ENCODE measurements at places on chromosomes 7 and 10.

GRCh38 chr7:5557920-5558401 is 134.3 kb upstream of the TNRC18 start:
- H3K27ac ChIP-seq, result peak overlapping the region; percentile 87
- no peaks in the 10 kb centered on the region for H3K27me3 ChIP-seq
- H3K4me3 ChIP-seq, result peak overlapping the region; percentile 63
- DNase-seq, result no peak

GRCh38 chr7:646487-646886 is 80.0 kb upstream of the DNAAF5 start:
- peaks cover 4% of the 10 kb centered on the region for H3K36me3 ChIP-seq
- no peak overlapping the region for H3K27ac ChIP-seq
- H3K4me3 ChIP-seq, result no peak overlapping the region
- no peak for DNase-seq

DNA sequence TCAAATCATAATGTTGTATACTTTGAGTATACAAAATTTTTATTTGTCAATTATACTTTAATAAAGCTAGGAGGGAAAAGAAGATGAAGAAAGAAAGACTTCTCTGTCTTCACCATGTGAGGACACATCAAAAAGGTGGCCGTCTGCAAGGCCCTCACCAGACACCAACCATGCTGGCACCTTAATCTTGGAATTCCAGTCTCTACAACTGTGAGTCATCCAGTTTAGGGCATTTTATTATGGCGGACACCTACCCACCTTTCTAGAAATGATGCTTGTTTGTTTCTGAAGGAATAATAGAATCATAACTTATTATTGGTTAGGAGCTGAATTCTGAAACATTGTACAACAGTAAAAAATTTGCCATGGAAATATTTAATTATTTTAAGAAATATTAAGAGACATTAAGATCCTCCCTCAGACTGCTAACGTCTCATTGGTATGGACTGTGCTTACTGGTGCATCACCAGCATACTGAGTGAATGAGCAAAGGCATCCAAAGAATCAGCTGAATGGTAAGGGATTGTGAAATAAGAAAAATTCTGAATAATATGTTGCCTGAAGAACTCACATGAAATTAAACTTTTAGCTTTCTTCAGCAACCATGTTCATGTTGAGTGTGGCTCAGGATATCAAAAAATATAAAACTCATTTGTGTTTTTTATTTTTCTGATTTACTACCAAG is 536.6 kb downstream of the HTR7 start:
- DNase-seq, result no peak
- H3K27ac ChIP-seq, result no peak overlapping the region
- H3K4me1 ChIP-seq, result peaks cover 39% of the 10 kb centered on the region
- H3K4me3 ChIP-seq, result no peak overlapping the region

- peaks cover 6% of the 10 kb centered on the region for H3K4me1 ChIP-seq
- no peak overlapping the region for H3K4me3 ChIP-seq
- H3K27ac ChIP-seq, result no peak overlapping the region
- no peak for DNase-seq
Observed at GRCh38 chr7:71377469-71377868, 245.5 kb downstream of the GALNT17 start.

- H3K4me1 ChIP-seq, result peaks cover 69% of the 10 kb centered on the region
- H3K36me3 ChIP-seq, result peaks cover 60% of the 10 kb centered on the region
- DNase-seq, result no peak
- H3K27ac ChIP-seq, result peak overlapping the region; percentile 47
Observed at GRCh38 chr10:123156078-123156477, 1.9 kb downstream of the BUB3 start.

DNA sequence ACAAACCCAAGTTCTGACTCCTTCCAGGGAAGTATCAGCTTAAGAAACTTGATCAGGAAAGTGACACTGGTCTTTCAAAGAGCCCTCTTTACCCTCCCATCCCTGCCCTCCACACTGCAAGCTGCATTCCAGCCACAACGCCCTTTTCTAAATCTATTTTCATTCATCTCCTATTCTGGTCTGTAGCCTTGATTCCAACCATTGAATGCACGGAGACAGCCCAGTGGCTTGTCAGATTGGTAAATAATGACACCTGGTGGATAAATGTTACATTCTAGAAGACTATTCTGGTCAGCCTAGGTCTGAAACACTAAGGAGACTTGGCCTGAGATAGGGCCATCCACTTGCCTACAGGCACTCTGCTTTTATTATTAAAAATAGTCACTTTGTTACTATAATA is 20.9 kb downstream of the MORN4 start:
- no peak for DNase-seq
- H3K27ac ChIP-seq, result no peak overlapping the region
- H3K4me1 ChIP-seq, result peaks cover 14% of the 10 kb centered on the region
- H3K27me3 ChIP-seq, result no peaks in the 10 kb centered on the region
- no peak overlapping the region for H3K4me3 ChIP-seq
- no peaks in the 10 kb centered on the region for H3K36me3 ChIP-seq

GRCh38 chr7:134690016-134690415 is 43.4 kb downstream of the BPGM start:
- H3K4me1 ChIP-seq, result peaks cover 5% of the 10 kb centered on the region
- no peak overlapping the region for H3K4me3 ChIP-seq
- no peaks in the 10 kb centered on the region for H3K27me3 ChIP-seq
- H3K36me3 ChIP-seq, result no peaks in the 10 kb centered on the region

GRCh38 chr7:120216947-120217346 is 56.0 kb upstream of the KCND2 start:
- no peaks in the 10 kb centered on the region for H3K27me3 ChIP-seq
- H3K36me3 ChIP-seq, result no peaks in the 10 kb centered on the region
- no peaks in the 10 kb centered on the region for H3K4me1 ChIP-seq
- no peak overlapping the region for H3K4me3 ChIP-seq
- no peak for DNase-seq

DNA sequence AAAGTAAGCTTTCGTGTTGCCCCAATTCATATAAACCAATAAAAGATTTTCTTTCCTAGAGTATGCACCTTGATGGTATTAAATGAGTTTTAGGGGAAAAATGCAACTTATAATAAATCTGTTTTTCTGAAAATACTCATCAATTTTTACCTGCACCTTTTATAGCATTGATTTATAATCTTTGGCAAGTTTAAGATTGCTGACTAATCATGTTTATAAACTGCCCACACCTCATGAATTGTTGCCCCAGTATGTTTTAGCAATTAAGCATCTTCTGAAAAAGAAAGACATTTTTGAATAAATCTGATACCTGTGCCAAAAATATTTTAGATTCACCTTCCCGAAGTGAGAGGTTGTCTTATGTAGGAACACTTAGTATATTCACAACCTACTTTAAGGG is 420.0 kb downstream of the THSD7A start:
- H3K4me1 ChIP-seq, result peaks cover 27% of the 10 kb centered on the region
- no peak for DNase-seq
- no peak overlapping the region for H3K27ac ChIP-seq
- H3K27me3 ChIP-seq, result no peaks in the 10 kb centered on the region

GRCh38 chr10:123357421-123357930 is 203.3 kb downstream of the BUB3 start:
- peaks cover 29% of the 10 kb centered on the region for H3K4me1 ChIP-seq
- H3K27ac ChIP-seq, result no peak overlapping the region
- no peaks in the 10 kb centered on the region for H3K36me3 ChIP-seq
- no peak for DNase-seq
- no peaks in the 10 kb centered on the region for H3K27me3 ChIP-seq

- H3K4me1 ChIP-seq, result peaks cover 35% of the 10 kb centered on the region
- no peaks in the 10 kb centered on the region for H3K27me3 ChIP-seq
- no peak overlapping the region for H3K4me3 ChIP-seq
- H3K27ac ChIP-seq, result no peak overlapping the region
- DNase-seq, result no peak
Observed at GRCh38 chr10:97888641-97889262, 39.1 kb downstream of the GOLGA7B start.

- H3K36me3 ChIP-seq, result peaks cover 5% of the 10 kb centered on the region
- H3K27ac ChIP-seq, result no peak overlapping the region
- peaks cover 2% of the 10 kb centered on the region for H3K27me3 ChIP-seq
- no peak overlapping the region for H3K4me3 ChIP-seq
Observed at GRCh38 chr7:47622946-47623640, 41.2 kb upstream of the TNS3 start.

- no peak overlapping the region for H3K4me3 ChIP-seq
- H3K36me3 ChIP-seq, result 0 out of 2 replicates have a peak, but pooled peaks cover 2% of the 10 kb centered on the region
- no peak for DNase-seq
- no peaks in the 10 kb centered on the region for H3K4me1 ChIP-seq
- no peaks in the 10 kb centered on the region for H3K27me3 ChIP-seq
Observed at GRCh38 chr7:111730476-111731300, 168.4 kb upstream of the IMMP2L start.

DNA sequence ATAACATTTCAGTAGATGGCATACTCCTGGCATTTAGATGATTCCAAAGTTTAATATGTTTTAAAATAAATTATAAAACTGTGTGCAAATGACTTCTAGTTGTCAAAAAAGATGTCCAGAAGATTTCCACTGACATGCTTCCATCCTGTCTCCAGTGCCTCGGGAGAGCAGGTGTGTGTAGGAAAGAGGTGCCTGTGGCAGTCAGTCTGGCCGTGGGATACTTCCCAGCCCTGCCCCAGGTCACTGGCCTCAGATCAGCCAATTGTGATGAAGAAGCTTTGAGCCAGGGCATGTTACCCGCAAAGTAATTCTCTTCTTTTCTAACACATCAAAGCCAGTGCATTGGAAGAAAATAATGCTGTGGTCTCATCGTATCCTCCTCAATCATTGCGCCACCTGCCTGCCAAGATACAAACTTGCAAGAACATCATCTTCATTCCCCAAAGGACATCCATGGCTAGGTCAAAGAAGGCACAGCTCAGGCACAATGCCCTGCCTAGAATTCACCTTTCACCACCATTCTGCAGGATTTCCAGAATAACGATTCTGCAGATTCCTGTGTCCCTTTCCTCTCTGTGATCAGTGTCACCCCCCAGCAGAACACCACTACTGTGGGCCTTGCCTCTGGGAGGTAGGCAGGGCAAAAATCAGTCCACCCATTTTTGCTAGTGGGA is 6.3 kb upstream of the KCNMA1 start:
- H3K4me1 ChIP-seq, result peaks cover 16% of the 10 kb centered on the region
- no peak overlapping the region for H3K27ac ChIP-seq
- peak; percentile 57 for DNase-seq
- H3K36me3 ChIP-seq, result peaks cover 5% of the 10 kb centered on the region
- no peak overlapping the region for H3K4me3 ChIP-seq

DNA sequence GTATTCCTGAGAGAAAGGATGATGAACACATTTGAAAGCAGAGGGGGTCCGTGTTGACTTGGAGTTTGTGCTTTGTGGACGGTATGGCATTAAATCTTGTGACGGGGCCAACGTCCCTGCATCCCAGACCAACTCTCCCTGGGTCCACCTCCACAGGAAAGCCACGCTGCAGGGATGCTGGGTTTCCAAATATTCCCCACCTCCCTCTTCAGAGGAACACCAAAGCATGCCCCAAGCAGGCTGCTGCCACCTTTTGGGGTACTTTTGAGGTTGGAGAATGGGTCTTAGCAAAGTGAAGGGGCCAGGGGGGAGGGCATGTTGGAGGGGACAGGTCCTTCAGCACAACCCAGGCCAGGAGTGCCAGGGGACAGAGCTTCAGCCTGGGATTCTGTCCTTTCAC is 504.4 kb downstream of the TCERG1L start:
- H3K36me3 ChIP-seq, result peaks cover 51% of the 10 kb centered on the region
- no peaks in the 10 kb centered on the region for H3K4me1 ChIP-seq
- H3K4me3 ChIP-seq, result no peak overlapping the region

GRCh38 chr7:130945411-130945811 is 211.4 kb upstream of the KLF14 start:
- H3K27me3 ChIP-seq, result no peaks in the 10 kb centered on the region
- no peak overlapping the region for H3K4me3 ChIP-seq
- no peak for DNase-seq
- no peak overlapping the region for H3K27ac ChIP-seq
- peaks cover 32% of the 10 kb centered on the region for H3K4me1 ChIP-seq

GRCh38 chr7:78279032-78279431 is 480.5 kb downstream of the PHTF2 start:
- H3K27me3 ChIP-seq, result no peaks in the 10 kb centered on the region
- no peak overlapping the region for H3K4me3 ChIP-seq
- H3K4me1 ChIP-seq, result peaks cover 24% of the 10 kb centered on the region
- H3K36me3 ChIP-seq, result no peaks in the 10 kb centered on the region
- DNase-seq, result no peak

DNA sequence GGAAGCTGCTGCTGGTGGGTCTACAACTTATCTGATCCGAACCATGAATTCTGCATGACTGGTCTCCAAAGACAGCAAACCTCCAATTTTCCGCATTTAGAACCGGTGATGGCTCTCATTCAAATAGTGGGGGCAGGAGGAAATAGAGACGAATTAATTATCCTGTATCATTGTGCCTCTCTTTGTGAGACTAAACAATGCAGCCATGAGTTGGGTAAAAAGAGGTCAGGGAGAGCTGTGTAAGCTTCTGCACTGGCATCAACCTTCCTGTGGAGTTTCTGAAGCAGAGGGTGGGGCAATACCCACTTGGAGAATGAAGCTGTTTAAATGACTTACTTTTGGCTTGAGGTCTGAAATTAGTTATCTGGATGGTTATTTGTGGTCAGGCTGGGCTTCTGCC is 266.4 kb downstream of the SORCS3 start:
- H3K36me3 ChIP-seq, result no peaks in the 10 kb centered on the region
- DNase-seq, result no peak

GRCh38 chr10:102935939-102936605 is 18.0 kb downstream of the CNNM2 start:
- 0 out of 2 replicates have a peak overlapping the region, but pooled peaks have one; percentile 26 for H3K27ac ChIP-seq
- DNase-seq, result no peak
- no peaks in the 10 kb centered on the region for H3K4me1 ChIP-seq
- no peaks in the 10 kb centered on the region for H3K36me3 ChIP-seq
- no peak overlapping the region for H3K4me3 ChIP-seq

- no peak for DNase-seq
- no peak overlapping the region for H3K4me3 ChIP-seq
- no peak overlapping the region for H3K27ac ChIP-seq
Observed at GRCh38 chr7:79182283-79182682, 271.2 kb downstream of the MAGI2 start.

DNA sequence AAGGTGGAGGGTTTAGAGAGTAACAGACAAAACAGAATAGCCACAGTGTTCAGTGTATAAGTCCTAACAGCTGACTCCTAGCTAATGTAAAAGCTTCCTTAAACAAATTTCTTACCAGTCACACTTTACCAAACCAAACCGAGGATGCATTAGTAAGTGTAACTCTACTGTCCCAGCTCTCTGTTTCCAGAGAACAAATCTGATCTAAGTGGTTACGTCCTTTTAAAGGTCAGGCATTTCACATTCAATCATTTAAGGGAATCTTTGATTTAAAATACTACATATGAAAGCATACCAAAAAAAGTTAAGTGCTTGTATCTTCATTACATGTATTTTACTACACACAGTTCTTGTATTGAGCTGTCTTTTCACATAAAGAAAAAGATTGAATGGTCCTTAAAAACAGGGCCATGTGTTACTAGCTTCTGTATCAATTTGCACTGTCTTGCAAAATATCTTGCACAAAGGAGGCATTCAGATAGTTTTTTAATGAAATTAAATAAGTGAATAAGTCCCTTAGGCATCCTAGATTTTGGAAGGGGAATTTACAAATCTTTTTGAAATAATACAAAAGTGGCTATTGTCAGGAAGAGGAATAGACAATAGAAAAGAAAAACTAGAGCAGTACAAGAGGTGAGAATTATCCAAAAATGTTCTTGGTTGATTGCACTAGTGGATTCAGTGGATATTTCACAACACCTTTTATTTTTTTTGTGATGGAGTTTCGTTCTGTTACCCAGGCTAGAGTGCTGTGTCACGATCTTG is 58.4 kb upstream of the SPOCK2 start:
- peaks cover 11% of the 10 kb centered on the region for H3K4me1 ChIP-seq
- H3K36me3 ChIP-seq, result peaks cover 3% of the 10 kb centered on the region
- 0 out of 2 replicates have a peak overlapping the region, but pooled peaks have one; percentile 5 for H3K27ac ChIP-seq
- no peaks in the 10 kb centered on the region for H3K27me3 ChIP-seq
- H3K4me3 ChIP-seq, result no peak overlapping the region
- DNase-seq, result no peak

- no peak overlapping the region for H3K4me3 ChIP-seq
- no peak for DNase-seq
- H3K36me3 ChIP-seq, result peaks cover 2% of the 10 kb centered on the region
- H3K4me1 ChIP-seq, result peaks cover 18% of the 10 kb centered on the region
- H3K27me3 ChIP-seq, result no peaks in the 10 kb centered on the region
Observed at GRCh38 chr7:96649981-96650380, 59.7 kb downstream of the SEM1 start.
